ENCODE measurements at places on chromosomes 2 and 18. TPM values are rescaled to one million over a fixed set of nuclear protein-coding genes. Genes with fewer than 3 reads are reported as not detected.

Gene TEX261
- total RNA-seq = 18.7 TPM

Gene FLACC1
- total RNA-seq = 0.84 TPM

Gene AKAIN1
- total RNA-seq = not detected

Gene FEV
- total RNA-seq = not detected

Gene SPTBN1
- total RNA-seq = 103 TPM

Gene SFT2D3
- total RNA-seq = 3.1 TPM

DNA sequence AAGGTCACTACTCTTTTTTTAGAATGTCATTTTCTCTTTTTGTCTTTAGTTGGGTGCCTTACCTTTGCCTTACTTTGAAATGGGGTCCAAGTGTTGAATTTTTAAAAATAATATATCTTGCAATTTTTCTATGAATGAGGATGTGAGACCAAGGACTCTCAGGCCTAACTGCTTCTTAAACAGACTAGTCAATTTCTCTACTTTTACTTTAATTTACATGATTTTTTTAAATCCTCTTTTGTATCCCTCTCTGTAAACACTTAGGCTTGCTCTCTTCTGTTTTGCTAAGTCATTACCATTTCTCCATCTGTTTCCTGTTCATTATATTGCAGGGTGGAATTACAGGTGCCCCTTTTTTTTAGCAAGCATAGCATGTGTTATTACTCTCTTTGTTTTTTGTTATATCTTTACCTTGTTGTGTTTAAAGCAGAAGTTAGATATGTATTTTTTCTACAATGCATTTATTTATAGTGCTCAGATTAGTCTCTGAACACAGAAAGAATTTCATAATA lies 261.8 kb downstream of the SPAG16 start:
- H3K36me3 ChIP-seq = no peaks in the 10 kb centered on the region
- H3K4me3 ChIP-seq = no peak overlapping the region

GRCh38 chr2:198645816-198646215 lies 811.9 kb downstream of the SATB2 start:
- H3K4me3 ChIP-seq = no peak overlapping the region
- no peak for DNase-seq
- H3K36me3 ChIP-seq = no peaks in the 10 kb centered on the region
- H3K27ac ChIP-seq = no peak overlapping the region

- no peak overlapping the region for H3K27ac ChIP-seq
- no peaks in the 10 kb centered on the region for H3K36me3 ChIP-seq
- H3K4me1 ChIP-seq = no peaks in the 10 kb centered on the region
- DNase-seq = peak; percentile 66
- H3K4me3 ChIP-seq = no peak overlapping the region
Measured at GRCh38 chr18:59249199-59249774, 24.0 kb downstream of the RAX start.

DNA sequence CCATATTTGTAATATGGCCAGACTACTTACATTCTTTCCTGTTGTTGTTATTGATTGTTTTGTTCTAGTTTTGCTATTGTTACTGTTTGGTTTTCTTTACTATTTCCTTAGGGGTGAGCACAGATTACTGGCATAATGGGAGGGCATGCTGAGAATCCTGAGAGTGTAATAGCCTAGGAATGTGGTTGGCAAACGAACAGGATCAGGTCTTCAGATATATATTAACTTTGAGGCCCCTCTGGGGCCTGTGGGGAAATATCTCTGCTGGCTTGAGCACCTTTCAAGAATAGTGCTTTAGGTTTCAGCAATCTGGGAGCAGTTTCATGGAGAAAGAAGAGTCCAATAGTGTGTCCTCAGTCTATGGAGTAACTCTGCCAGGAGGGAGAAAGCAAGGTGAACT lies 144.4 kb downstream of the THSD7B start:
- H3K27me3 ChIP-seq = no peaks in the 10 kb centered on the region
- no peaks in the 10 kb centered on the region for H3K4me1 ChIP-seq
- no peak for DNase-seq

DNA sequence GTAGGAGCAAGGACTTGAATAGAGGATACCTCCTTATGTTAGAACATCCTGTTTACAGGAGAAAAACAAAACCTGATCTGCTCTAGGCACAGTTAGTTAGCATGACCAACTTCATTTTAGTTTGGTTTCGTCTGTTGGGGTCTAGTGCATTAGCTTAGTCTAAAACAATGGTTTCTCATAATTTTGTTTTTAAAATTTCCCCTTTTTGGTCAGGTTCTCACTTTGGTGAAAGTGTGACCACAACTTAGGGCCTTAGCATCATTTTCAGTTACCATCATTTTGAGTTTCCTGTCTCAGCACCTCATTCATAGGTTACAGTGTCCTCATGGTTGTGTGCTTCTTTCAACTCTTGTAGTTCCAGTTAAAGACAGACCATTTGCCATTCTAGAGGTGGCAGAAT lies 1277.0 kb upstream of the SLC39A10 start:
- no peak overlapping the region for H3K27ac ChIP-seq
- DNase-seq = no peak
- H3K4me3 ChIP-seq = no peak overlapping the region
- H3K4me1 ChIP-seq = no peaks in the 10 kb centered on the region
- H3K27me3 ChIP-seq = no peaks in the 10 kb centered on the region

- peaks cover 47% of the 10 kb centered on the region for H3K36me3 ChIP-seq
- no peak for DNase-seq
Measured at GRCh38 chr2:10792660-10793400, 19.8 kb downstream of the PDIA6 start.

GRCh38 chr18:10546557-10547300 lies 20.9 kb downstream of the NAPG start:
- H3K27me3 ChIP-seq = no peaks in the 10 kb centered on the region
- no peaks in the 10 kb centered on the region for H3K4me1 ChIP-seq
- H3K27ac ChIP-seq = no peak overlapping the region
- no peak for DNase-seq
- peaks cover 40% of the 10 kb centered on the region for H3K36me3 ChIP-seq

- H3K27me3 ChIP-seq = no peaks in the 10 kb centered on the region
- H3K4me1 ChIP-seq = no peaks in the 10 kb centered on the region
- H3K27ac ChIP-seq = no peak overlapping the region
- no peak for DNase-seq
- H3K36me3 ChIP-seq = no peaks in the 10 kb centered on the region
Measured at GRCh38 chr2:158926478-158926948, 41.9 kb upstream of the TANC1 start.

DNA sequence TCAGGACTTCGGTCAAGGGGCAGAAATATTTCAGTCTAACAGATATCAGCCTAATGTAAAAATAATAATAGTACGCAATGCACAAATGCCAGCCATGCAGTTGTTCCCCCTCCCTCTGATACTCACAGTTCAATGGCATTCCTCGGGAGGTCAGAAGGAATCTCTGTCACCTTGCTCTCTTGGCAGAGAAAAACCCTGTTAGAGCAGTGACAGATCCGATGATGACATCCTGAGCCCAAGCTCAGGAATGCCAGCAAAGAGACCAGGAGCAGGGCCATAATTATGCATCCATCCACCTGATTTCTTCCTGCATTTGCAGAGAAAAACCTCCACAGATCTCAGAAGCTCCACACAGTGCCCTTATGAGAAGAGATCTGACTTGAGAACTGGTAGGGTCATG lies at the start of gene FSHR:
Gene FSHR, minus strand, starts transcription at position 376 of the 400 bp plus-strand sequence. Its CDS starts 98 bp downstream, at position 278.
- DNase-seq = no peak
- no peak within 1 kb of the TSS for H3K27ac ChIP-seq
- no peaks in the 10 kb centered on the region for H3K36me3 ChIP-seq
- H3K27me3 ChIP-seq = no peaks in the 10 kb centered on the region

DNA sequence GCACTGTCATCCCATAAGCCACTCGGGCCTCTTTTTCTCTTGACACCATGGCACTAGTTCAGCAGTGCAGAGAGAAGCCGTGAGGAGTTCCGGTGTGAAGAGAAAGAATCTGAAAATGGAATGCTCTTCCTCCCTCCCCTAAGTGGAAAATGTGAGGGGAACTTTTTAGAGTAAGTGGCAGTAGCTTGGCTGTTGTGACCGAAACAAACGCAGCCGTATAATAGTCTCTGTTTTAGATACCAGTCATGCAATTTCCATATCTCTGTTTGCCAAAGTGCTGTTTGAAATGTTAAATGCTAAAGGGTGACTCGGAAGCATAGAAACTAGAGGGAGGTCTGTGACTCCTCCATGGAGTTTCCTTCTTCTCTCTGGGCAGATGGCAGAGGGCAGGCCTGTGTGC lies 122.9 kb downstream of the MTCL1 start:
- no peaks in the 10 kb centered on the region for H3K4me1 ChIP-seq
- no peaks in the 10 kb centered on the region for H3K36me3 ChIP-seq
- H3K27ac ChIP-seq = no peak overlapping the region
- no peak for DNase-seq
- no peak overlapping the region for H3K4me3 ChIP-seq

DNA sequence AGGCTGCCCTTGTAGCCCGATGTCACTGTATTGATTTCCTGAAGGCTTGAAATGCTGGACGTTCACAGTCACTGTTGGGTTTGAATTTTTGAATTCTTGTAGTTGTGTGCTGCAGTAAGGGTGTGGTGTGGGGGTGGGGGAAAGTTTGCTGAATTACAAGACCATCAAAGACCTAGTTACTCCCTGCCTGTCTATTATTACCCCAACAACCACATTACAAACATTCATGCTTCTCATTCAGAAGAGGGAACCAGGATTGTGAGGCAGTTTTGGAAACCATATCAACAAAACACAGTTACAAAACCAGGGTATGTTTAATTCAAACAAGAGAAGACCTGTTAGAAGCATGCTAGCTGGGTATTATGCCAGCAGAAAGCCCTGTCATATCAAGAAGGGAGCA lies 85.8 kb downstream of the CLHC1 start:
- no peaks in the 10 kb centered on the region for H3K36me3 ChIP-seq
- DNase-seq = no peak
- H3K4me3 ChIP-seq = no peak overlapping the region
- H3K27ac ChIP-seq = no peak overlapping the region
- peaks cover 10% of the 10 kb centered on the region for H3K4me1 ChIP-seq

- no peak for DNase-seq
- no peaks in the 10 kb centered on the region for H3K36me3 ChIP-seq
- H3K27ac ChIP-seq = no peak overlapping the region
- H3K4me1 ChIP-seq = no peaks in the 10 kb centered on the region
- no peaks in the 10 kb centered on the region for H3K27me3 ChIP-seq
Measured at GRCh38 chr2:149808556-149808955, 221.0 kb upstream of the MMADHC start.

DNA sequence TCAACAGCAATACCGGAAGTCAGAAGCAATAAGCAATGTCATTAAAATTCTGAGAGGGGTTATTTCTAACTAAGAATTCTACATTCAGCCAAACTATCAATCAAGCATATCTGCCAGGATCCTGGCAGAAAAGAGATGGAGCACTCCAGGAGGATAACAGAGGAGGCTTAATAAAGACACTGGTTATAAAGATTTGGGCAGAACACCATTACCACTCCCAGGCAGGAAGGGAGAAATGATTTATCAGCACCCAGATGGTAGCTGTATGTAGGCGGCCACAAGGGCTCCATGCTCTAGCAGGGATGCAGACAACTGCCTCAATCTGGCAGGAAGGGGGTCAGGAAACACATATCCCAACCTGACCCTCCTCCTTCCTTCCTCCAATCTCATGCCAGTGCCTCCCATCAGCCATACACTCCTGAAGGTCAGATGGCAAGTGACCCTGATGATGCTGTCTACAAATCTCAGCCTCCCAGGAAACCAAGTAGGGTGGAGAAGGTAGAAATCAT lies 20.5 kb upstream of the TNFAIP6 start:
- peaks cover 3% of the 10 kb centered on the region for H3K4me1 ChIP-seq
- DNase-seq = no peak
- H3K27ac ChIP-seq = no peak overlapping the region
- peaks cover 15% of the 10 kb centered on the region for H3K27me3 ChIP-seq
- H3K36me3 ChIP-seq = peaks cover 3% of the 10 kb centered on the region
- no peak overlapping the region for H3K4me3 ChIP-seq

DNA sequence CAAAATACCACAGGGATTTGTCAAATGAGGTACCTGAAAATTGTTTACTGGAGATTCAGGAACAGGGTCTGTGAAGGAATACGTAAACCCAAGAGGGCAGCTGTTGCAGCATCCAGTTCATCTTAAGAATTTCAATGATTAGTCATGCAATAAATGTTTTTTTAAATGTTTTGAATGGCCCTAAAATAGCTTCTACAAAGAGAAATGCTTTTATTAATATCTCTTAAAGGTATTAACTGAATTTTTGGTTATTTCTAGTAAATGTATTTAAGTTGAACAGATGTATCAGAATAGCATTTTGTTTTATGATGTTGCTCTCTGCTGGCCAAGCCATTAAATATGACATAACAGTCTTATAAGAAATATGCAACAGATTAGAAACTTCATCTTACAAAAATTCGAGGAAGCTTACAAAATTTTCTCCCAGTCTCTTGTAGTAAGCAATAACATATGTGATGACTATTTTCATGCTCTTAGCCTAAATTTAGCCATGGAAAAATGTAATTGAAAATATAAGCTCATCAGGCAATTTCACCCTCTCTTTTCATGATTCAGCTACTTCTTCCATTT lies 863.9 kb downstream of the SUCLG1 start:
- H3K27ac ChIP-seq = no peak overlapping the region
- no peaks in the 10 kb centered on the region for H3K27me3 ChIP-seq
- H3K36me3 ChIP-seq = no peaks in the 10 kb centered on the region
- H3K4me1 ChIP-seq = no peaks in the 10 kb centered on the region
- DNase-seq = no peak
- no peak overlapping the region for H3K4me3 ChIP-seq

DNA sequence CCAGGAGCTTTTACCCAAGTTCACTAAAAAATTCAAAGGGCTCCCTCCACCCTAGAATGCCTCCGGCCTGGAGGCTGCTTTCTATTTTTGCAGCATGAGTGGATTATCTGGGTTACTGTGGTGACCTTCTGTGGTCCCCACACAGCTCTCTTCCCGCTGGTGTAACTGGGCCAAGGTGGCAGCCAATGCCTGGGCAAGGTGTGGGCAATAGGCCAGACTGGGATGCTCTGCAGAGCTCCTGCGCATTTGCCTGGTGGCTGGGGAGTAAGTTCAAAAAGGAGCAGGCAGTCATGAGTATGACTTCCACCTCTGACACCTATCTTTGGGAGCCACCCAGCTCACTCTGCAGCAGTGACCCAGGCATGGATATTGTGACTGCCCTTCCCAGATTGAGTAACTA lies 130.5 kb upstream of the SPRED2 start:
- no peak for DNase-seq
- H3K27me3 ChIP-seq = no peaks in the 10 kb centered on the region
- H3K36me3 ChIP-seq = no peaks in the 10 kb centered on the region
- no peak overlapping the region for H3K27ac ChIP-seq
- no peak overlapping the region for H3K4me3 ChIP-seq
- no peaks in the 10 kb centered on the region for H3K4me1 ChIP-seq

- H3K4me3 ChIP-seq = no peak overlapping the region
- DNase-seq = peak; percentile 6
- peaks cover 10% of the 10 kb centered on the region for H3K27me3 ChIP-seq
- H3K36me3 ChIP-seq = no peaks in the 10 kb centered on the region
Measured at GRCh38 chr2:150981826-150982225, 279.8 kb downstream of the RBM43 start.

DNA sequence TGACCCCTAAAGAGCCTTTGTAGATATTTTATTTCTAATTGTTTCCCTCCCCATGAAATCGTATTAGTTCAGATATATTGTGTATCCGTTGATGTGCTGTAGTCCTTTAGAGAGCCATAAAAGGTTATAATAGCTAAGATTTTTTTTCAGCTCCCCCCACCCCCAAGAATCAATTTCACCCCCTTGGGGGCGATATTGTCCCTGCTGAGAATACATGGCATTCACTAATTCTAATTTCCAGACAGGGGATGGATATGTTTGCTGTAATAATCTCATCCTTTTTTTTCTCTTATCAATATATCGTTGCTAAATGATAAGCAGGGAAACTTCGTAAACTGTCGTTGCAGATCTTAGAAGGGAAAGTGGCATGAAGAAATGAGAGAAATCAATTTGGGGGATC lies 530.7 kb downstream of the TMEM182 start:
- peaks cover 7% of the 10 kb centered on the region for H3K27me3 ChIP-seq
- H3K36me3 ChIP-seq = no peaks in the 10 kb centered on the region
- H3K4me1 ChIP-seq = no peaks in the 10 kb centered on the region
